Epithelial cell of prostate (primary cell): ENCODE measurements at places on chromosomes 5 and 9.

DNA sequence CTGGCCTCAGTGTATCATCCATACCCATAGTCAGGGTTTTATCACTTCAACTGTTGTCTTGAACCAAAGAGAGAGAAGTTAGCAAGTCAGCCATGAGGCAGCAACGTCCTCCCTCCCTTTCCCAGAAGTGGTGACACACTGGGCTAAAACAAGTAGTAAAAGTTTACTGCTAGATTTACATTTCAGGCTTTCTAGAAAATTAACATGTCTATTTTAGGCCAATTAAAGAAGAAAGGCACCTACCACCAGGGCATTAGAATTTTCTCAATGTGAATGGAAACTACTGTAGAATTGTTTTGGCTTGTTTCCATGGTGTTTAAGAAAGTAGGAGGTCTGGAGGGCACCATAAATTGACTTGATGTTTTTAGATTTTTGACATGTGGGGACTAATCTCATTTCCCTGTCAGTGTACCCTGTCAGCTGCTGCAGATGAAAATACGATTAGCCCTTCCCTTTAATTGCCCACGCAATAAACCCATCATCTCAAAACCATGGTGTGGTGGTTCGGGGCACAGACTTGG lies 121.8 kb upstream of the ELL2 start:
- DNase-seq: no peak

DNA sequence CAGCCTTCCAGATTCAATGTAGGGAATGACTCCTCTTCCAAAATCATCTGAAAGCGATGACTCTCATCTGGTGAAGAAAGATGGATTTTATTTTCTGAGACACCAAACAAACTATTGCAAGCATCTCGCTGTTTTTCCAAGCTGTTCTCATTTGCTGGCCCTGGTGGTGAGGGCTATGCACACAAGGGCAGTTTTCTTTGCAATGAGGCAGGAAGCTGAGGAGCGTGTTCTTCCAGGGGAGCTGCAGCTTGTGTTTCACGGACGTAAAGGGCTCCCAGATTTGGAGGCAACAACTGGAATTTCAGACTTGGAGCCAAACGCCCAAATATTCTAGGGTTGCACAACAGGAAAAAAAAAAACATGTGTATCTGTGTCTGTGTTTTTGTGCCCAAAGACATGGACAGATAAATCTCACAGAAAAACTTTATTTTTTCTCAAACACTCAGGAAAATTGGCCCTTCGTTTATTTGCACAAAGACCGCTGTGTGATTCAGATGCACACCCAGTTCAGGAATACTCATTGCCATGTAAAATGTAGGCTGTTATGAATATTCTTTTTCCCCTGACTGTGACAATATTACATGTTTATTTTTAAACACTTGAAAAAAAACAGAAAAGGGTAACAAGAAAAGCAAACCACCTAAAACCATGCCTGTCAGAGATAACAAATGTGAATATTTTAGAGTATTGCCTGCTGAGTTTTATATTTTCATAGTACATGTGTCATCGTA lies 151.3 kb downstream of the GAS1 start:
- DNase-seq: no peak

- no peak for DNase-seq
Observed at GRCh38 chr9:74281674-74282073, 215.5 kb upstream of the RORB start.

DNA sequence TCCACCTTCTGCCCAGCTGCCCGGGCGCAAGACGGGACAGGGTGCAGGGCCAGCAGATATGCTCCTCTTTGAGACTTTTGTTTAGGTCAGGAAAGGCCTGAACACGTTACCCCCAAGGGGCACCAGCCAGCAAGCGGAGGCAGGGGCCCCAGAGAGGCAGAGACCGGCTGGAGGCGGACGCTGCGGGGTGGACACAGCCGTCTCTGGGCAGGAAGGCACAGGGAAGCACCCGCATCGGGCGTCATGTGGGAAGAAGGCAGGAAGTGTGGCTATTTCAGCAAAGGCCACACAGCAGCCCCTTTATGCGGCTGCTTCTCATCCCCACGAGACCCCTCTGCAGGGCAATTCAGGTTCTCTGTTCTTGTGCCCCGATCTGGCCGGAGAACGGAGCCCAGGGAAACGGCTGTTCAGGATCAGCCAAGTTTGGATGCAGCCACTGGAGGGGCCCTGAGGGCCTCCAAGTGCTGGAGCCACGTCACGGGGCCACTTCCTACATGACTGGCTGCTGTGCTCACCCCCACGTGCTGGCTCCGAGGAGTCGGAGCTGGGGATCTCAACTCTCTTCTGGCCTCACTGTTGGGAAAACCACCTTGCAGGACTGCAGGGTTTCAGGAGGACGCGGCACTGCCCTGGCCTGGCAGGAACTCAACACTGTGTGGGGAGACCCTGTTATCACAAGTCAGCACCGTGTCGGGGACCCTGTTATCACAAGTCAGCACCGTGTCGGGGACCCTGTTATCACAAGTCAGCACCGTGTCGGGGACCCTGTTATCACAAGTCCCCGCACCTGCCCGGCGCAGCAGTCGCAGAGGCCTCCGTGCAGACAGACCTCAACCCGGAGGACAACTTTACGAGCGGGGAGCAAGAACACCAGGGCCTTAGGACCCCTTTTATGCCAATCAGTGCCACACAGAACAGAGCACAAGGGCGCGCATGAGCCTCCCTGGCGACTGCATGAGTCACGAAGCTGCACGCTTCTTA lies 44.4 kb downstream of the SLC12A7 start:
- no peak for DNase-seq

- no peak for DNase-seq
Observed at GRCh38 chr5:165031371-165031770, 1526.0 kb downstream of the MAT2B start.

- DNase-seq: peak; percentile 60
Observed at GRCh38 chr9:74960561-74960960, 7.8 kb upstream of the C9orf40 start.

- DNase-seq: no peak
Observed at GRCh38 chr5:14440582-14441431, 140.8 kb upstream of the OTULINL start.

DNA sequence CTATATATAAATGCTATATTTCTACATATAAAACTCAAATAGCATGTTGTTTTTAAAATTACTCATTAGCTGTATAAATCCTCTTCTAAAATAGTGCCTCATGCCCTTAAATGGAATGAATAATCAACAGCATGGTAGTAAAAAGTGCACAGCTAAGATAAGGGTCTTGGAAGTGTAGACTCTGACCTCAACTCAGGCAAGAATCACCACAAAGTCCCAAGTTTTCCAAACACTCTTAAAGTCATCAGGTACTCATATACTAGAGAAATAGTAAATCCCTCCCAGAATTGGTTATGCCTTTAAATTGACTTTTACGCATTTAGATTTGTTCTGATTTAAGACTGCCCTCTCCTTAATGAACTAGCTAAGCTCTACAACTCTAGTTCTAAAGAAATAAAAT lies 113.8 kb downstream of the TMEM161B start:
- no peak for DNase-seq

DNA sequence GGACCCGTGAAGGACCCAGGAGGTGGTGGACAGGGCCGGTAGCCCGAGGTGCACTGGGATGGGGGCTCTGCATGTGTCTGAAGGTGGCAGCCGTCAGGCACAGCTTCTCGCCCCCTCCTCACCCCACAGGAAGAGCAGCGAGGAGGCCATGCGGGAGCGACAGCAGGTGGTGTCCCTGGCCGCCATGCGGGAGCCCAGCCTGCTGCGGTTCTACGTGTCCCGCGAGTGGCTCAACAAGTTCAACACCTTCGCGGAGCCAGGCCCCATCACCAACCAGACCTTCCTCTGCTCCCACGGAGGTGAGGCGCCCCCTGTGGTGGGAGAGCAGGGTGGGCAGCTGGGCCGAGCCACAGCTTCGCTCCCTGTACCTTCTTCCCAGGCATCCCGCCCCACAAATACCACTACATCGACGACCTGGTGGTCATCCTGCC lies 39.9 kb downstream of the USP20 start:
- no peak for DNase-seq

DNA sequence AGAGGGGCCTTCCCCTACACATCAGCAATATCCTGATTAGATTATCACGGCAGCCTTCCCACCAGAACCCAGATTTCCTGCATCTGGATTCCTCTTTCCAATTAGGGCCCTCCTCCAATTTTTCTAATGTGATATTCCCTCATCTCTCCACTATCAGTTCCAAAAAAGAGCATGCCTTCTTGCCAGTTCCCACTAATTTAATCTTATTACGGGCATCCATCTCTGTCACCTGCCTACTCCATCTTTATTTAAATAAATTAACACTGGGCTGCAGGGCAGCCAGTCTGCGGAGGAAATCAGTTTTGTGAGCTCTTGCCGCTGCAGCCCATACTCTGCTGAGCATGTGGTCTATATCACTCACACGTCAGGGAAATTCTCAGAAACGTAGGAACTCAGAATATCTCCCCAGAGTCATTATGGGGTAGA lies 16.6 kb upstream of the FBP2 start:
- no peak for DNase-seq

DNA sequence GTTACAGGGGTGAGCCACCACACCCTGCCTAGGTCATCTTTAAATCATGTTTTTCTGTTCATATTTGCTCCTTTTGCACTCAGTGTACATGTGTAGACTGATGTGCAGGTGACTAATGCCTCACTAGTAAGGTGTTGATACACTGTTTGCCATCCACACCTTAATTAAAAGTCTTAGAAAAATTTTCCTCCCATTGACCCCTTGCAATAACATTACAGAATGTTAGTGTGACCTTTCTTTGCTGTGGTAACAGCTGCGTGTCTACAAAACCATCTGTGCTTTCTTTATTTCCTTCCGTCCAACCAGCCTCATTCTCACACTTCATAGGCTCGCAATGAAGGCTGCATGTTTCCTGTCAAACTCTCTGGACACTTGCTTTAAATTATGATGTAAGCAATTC lies 6.6 kb upstream of the CEMIP2 start:
- DNase-seq: no peak

- no peak for DNase-seq
Observed at GRCh38 chr5:153212471-153212870, 278.0 kb upstream of the GRIA1 start.

- no peak for DNase-seq
Observed at GRCh38 chr9:33465596-33466564, 7.8 kb downstream of the NOL6 start.

DNA sequence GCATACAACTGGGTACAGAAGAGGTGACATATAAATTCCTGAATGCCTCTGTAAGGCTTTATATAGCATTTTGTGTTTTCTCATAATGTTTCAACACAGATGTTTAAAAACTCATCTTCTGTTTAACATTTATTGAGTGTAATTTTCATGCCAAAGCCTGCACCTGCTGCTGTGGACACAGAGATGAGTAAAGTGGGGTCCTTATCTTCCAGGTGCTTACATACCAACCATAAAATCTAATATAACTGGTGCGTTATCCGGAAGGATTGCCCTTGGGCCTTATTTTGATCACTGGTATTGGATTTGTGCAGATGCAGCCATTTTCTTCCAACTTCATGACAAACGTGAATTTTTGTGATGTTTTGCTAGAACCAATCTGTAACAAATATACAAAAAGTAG lies 222.3 kb downstream of the DMRT2 start:
- no peak for DNase-seq

GRCh38 chr9:86405926-86406325 lies 51.7 kb upstream of the TUT7 start:
- DNase-seq: peak; percentile 84

DNA sequence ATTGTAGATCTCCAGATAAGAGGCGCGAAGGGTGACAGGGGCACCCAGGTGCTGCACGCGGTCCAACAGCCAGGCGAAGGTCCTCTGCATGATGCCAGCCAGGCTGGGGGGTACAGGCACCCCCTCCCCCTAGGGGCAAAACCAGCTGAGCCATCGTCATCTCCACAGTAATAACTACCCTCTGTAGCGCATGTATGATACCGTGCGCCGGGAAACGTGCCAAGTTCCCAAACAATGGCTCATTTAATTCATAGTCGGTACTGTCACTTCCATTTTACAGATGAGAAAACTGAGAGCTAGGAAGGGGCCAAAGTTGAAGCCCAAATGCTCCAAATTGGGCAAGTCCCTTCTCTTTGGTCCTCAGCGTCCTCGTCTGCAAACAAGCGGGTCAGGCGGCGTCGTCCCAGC lies 1.5 kb downstream of the KIF12 start:
- no peak for DNase-seq

GRCh38 chr5:67414712-67415111 lies 218.1 kb upstream of the CD180 start:
- DNase-seq: no peak

DNA sequence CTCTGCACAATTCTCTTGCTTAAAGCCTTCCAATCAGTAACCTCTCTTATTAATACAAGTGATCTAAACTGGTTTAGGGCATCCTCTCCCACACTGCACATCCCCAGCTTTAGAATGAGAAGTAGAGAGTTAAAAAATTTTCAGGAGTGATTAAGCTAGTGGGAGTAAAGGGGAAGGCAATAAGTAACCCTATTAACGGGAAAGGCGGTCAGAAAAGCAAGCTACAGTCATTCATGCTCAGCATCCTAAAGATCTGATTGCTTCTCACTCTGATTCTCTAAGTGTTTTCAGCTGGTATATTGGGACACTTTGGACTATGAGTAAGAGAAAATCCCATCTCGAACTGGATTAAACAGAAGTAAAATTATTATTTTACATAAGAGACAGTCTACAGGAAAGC lies 15.8 kb downstream of the CDH6 start:
- DNase-seq: no peak

DNA sequence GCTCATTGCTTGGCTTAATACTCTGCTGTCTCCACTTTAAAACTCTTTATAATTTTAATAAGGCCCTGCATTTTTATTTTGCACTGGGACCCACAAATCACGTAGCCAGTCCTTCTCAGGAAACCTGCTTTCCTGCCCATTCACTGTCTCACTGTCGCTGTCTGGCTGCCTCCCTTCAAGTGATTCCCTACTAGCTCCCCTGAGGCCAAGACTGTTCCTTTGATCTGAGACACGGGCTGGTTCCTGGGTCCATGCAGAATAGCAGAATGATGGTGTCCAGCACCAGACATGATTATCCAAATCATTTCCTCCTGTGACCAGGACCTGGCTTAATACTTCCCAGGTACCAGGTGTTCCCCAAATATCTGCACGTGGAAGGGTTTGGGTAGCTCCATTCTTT lies 597.1 kb upstream of the KLF4 start:
- no peak for DNase-seq

GRCh38 chr9:81719972-81720371 lies 30.6 kb upstream of the TLE1 start:
- no peak for DNase-seq

DNA sequence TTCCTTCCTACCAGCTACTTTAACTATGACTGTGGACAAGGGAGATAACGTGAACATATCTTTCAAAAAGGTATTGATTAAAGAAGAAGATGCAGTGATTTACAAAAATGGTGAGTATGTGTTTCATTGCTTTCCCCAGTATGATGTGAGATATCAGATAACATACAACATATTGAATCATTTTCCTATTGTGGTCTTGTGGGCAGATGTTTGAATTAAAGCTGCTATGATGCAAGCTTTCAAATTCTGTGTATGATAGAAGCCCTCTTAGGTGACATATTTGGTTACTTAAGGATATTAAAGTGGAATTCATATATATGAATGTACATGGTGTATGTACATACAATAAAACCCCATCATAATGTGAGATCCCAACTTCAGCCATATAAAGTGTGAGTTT lies 59.5 kb downstream of the TEK start:
- DNase-seq: no peak

GRCh38 chr9:68991457-68991856 lies 22.5 kb downstream of the PRKACG start:
- no peak for DNase-seq

- DNase-seq: no peak
Observed at GRCh38 chr5:102554728-102555127, 55.9 kb upstream of the SLCO6A1 start.

- no peak for DNase-seq
Observed at GRCh38 chr9:91714874-91715615, 235.0 kb downstream of the ROR2 start.
